Lung microvascular endothelial cell (primary cell): ENCODE measurements at places on chromosomes 13 and 19. TPM values are rescaled to one million over a fixed set of nuclear protein-coding genes. Genes with fewer than 3 reads are reported as not detected.

- DNase-seq: peak; percentile 89
Measured at GRCh38 chr19:54188215-54188871, 1.0 kb downstream of the MBOAT7 start.

DNA sequence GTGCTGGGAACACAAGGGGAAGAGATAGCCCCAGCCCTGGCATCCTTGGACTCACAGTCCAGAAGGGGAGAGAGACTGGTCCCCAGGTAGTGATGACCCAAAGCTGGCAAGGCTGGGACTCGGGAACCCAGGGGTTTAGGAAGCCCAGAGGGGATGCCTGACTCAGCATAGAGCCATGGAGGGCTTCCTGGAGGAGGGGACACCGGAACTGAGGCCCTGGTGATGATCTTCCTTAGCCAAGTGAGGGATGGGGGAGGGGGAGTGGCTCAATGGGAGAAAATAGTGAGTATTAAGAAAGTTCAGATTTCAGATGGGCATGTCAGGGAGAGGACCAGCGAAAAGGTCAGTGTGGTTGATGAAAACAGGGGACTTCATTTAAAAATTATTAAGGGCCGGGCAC lies 26.8 kb downstream of the EXOC3L2 start:
- DNase-seq: no peak

DNA sequence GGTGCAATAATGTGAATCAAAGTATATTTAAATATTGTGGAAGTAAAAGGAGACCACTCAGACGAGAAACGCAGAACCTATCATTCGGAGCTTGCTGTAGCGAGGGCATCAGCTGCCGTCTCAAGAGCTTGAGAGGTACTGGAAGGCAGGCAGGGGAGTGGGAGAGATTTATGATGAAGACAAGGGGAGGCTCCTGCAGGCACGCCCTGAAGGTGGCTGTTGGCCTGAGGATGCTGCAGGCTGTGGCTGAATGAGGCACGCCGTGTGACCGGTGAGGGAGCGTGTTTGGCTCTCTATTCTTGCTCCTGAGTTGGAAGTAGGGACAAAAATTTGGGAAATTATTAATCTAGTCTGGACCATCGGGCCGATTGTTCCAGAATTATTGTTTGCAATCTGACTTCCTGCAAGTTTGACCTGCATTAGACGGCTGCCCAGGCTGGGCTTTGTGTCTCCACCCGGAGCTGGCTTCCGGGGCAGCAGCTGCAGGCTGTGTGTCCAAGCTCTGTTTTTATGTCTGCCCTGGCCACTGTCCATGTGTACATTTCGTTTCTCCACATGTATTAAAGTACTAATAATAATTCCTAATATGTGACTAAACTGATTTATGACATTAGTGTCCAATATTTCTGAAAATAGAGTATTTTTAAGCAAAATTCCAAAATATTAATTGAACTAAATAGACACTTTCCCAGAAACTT lies 91.1 kb upstream of the ANKRD10 start:
- peak; percentile 68 for DNase-seq

DNA sequence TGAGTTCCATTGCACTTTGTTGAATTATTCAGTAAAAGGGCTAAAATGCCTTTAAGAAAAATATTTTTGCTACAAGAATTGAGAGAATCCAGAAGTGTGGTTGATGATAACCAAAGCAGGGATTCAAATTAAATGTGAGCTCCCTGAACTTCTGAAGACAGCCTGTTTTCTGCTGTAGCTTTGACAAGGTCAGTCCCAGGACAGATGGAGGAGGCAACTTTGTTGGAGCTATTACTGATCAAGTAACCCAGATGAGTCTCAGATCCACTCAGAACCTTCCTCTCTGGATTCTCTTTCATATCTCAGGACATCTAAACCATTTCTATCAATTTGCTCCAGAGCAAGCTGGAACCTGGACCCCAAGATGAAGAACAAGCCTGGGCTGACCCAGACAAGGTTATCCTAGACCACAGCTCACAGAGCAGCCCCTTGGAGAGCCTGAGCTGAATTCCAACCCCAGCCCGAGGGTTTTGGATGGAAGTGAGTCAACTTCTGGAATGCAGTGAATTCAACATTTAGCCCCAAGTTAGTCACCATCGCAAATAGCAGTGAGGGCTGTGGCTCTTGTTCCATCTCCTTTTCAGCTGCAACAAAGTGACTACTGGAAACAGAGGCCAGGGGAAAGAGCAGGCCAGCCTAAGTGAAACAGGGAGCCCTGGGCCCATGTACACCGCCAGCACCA lies 137.8 kb upstream of the TSC22D1 start:
- DNase-seq: peak; percentile 51

GRCh38 chr19:17860331-17860992 lies 752 bp downstream of the RPL18A start:
- peak; percentile 48 for DNase-seq

DNA sequence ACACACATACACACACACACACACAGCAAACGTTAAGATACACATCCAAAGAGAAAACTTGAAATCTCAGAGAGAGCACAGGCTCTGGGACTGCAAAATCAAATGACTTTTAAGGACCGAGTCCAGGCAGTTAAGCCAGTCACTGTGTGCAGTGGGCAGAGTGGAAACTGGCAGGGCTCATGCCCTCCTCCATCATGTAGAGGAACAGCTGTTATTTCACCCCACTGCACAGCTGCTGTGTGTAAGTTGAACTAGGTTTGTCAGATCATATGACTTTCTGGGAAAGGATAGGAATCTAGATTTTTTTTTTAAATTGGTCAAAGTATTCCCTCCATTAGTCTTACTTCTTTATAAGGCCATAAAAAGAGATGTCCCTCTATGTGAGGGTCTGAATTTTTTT lies 1002.1 kb downstream of the UQCRFS1 start:
- no peak for DNase-seq

GRCh38 chr19:44176590-44176989 lies 11.7 kb downstream of the ZNF226 start:
- DNase-seq: no peak

DNA sequence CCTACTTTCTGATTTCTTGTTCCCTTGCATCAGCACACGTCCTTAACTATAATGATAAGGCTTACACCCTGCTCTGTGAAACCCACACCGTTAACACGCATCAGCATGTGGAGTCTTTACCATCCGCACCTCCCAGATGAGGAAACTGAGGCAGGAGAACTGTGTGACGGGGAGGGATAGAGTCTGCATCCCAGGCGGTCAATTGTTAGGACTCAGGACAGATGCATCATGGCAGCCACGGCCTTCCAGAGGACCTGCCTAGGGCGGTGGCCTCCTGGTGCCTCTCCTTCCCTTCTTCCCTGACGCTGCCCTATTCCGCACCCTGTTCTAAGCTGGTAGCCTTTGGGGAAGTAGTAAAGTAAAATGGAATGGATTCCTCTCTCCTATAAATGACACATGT lies 326.0 kb downstream of the TEX29 start:
- no peak for DNase-seq

DNA sequence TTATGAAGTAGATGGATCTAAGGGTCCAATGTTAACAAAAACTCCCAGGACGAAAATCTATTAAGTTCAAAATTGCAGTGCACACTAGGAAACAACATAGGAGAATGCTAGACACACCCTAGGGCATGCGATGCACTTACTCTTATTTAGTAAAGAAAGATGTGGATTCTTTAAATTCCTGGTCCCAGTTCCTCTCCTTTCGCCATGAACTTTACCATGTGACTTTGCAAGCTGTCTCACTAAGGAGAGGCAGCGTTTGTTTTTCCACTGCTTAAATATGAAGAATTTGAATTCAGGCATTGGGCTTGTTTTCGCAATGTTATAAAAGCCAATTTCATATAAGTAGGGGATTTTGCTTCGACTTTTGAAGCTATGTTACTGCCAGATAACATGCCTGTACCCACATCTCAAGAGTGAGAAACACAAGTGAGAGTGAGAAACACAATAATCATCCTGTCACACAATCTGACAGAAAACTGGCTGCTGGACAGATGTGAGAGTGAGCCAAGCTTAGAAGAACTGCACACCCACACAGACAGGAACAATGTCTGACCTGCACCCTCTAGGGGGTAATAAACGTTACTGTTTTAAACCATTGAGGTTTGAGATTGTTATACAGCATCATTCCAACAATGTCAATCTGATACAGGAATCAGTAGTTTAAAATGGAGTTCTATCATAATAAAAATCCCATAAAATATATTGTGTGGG lies 1308.4 kb downstream of the SLITRK5 start:
- DNase-seq: no peak

GRCh38 chr13:43915451-43915850 lies 35.7 kb downstream of the LACC1 start:
- no peak for DNase-seq

DNA sequence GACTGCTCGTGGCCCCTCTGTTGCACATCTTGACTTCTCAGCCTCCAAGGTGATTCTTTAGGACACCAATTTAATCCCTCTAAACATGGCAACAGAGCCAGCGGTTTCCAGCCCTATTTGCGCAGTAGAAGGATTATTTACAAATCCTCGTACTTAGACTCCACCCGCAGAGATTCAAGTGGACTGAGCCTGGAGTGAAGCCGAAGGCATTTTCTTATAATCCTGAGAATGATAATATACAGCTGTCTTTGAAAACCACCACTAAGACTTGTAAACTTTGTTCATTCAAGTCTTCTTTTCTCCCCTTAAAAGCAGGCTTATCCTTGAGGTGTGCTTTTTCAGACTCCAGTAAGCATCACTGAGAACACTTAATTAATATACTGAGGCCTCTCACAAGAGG lies 4.8 kb upstream of the DPRX start:
- no peak for DNase-seq

- no peak for DNase-seq
Measured at GRCh38 chr13:67481445-67481844, 251.3 kb upstream of the PCDH9 start.

GRCh38 chr19:15115080-15115479 lies 7.9 kb downstream of the SYDE1 start:
- DNase-seq: peak; percentile 75

GRCh38 chr19:15316498-15316897 lies 15.8 kb downstream of the BRD4 start:
- DNase-seq: no peak

GRCh38 chr13:98468361-98468760 lies 108.5 kb downstream of the STK24 start:
- no peak for DNase-seq

- no peak for DNase-seq
Measured at GRCh38 chr13:89402211-89402610, 1731.0 kb downstream of the SLITRK5 start.

GRCh38 chr13:106284358-106284757 lies 251.1 kb downstream of the EFNB2 start:
- peak; percentile 12 for DNase-seq

DNA sequence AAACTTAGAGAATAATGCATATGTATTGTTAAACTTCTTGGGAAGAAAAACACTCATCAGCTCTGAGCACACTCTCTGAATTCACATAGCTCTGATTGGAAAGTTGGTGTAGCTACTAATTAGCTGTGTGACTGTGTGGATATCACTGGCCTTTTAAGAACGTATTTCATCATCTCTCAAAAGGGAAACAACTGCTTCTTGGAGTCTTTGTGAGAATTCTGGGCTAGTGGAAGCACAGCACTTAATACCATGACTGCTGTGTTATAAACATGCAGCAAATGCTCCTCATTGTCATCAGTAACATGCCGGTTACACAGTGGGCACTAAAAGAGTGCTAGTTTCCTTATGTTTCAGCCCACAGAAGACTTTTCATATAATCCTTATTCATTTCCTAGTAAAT lies 220.9 kb upstream of the CSNK1A1L start:
- no peak for DNase-seq

DNA sequence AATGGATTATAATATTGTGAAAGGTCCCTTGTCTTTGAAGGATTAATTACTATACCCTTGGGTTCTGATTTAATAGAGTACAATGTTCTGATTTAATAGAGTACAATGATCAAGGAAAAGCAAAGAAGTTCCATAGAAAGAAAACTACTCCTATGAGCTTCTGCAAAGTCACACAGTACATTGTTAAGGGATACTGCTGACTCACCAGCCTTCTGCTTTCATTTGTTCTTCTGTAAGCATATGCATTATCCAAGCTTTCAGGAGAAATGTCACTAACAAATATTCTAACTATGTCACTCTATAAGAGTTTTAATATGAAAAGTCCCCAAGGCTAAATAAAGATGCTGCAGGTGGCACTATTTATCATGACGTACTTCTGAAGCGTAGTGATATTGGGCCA lies 396.7 kb downstream of the RFC3 start:
- DNase-seq: peak; percentile 33

GRCh38 chr13:22201375-22201925 lies 530.6 kb downstream of the FGF9 start:
- DNase-seq: no peak

GRCh38 chr19:47109541-47110375 lies 3.8 kb downstream of the ZC3H4 start:
- DNase-seq: peak; percentile 74

GRCh38 chr19:46713781-46714443 lies 3.0 kb downstream of the PRKD2 start:
- peak; percentile 91 for DNase-seq

DNA sequence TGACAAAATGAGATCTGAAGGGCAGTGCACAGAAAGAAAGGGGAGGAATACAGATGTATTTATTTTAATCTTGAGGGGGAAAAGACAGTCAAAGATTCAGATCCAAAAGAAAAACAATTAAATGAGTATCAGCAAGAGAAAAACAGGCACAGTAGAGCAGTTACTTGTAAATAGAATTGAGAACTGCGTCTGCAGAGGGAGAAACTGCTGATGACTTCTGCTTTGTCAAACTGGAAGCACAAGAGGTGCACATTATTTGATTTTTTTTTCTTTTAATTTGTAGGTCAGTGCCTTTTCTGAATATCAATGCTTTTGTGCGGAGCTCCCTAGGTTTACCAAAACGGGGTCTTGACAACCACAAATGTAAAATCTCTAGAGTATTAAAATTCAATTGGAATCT lies 37.3 kb downstream of the EFNB2 start:
- no peak for DNase-seq

- DNase-seq: peak; percentile 77
Measured at GRCh38 chr13:97359181-97360057, 74.5 kb upstream of the RAP2A start.

Gene LHB
- not detected in 2 replicates for total RNA-seq

Gene POSTN
- 12.1 and 55.1 TPM in 2 replicates for total RNA-seq

Gene CPT1C
- 14.1 and 14.4 TPM in 2 replicates for total RNA-seq

Gene MUC16
- under 0.01 TPM in 1 of 2 replicates, not detected in the other for total RNA-seq

Gene GCDH
- total RNA-seq: 13.7 and 17.3 TPM in 2 replicates

Gene CNFN
- not detected in 2 replicates for total RNA-seq

Gene KLK2
- total RNA-seq: not detected in 2 replicates

Gene PALM3
- not detected in 2 replicates for total RNA-seq

Gene PLEKHF1
- 3.6 and 5.0 TPM in 2 replicates for total RNA-seq

Gene CCDC122
- total RNA-seq: 2.4 and 3.1 TPM in 2 replicates

Gene CXCL17
- not detected in 2 replicates for total RNA-seq
